ENCODE measurements at places on chromosomes 5 and 9. TPM values are rescaled to one million over a fixed set of nuclear protein-coding genes. Genes with fewer than 3 reads are reported as not detected.

The IL3 gene
- not detected for polyA plus RNA-seq

The AGXT2 gene
- polyA plus RNA-seq, result not detected

The RLN2 gene
- polyA plus RNA-seq, result 1.8 TPM

The GFI1B gene
- not detected for polyA plus RNA-seq

The NEUROG1 gene
- not detected for polyA plus RNA-seq

The CD74 gene
- polyA plus RNA-seq, result 53.5 TPM

The IFNA13 gene
- not detected for polyA plus RNA-seq

The UBTD2 gene
- polyA plus RNA-seq, result 12.8 TPM

Measured in Purkinje cell (primary cell).